ENCODE measurements at places on chromosomes 7 and 10.

GRCh38 chr7:86995814-86996213, 63.6 kb downstream of the ELAPOR2 start:
- no peak for DNase-seq

DNA sequence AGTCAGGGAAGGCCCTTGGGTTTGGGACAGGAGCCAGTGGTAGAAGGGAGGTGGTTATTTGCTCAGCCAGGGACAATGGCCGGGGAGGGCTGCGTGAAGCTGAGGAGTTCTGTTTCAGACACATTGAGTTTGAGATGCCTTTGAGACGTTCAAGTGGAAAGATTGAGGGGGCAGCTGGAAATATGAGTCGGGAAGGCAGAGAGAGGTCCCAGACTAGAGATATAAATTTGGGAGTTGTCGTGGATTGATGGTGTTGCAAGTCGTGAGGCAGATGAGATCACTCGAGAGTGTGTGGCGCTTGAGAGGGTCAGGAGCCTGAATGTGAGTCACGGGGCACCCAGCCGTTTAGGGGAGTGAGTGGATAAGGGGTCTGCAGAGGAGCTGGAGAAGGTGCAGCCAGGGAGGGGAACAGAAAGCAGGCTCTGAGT, 73.3 kb downstream of the ZMIZ1 start:
- no peak for DNase-seq

GRCh38 chr10:93916257-93917063, 22.7 kb downstream of the SLC35G1 start:
- no peak for DNase-seq

DNA sequence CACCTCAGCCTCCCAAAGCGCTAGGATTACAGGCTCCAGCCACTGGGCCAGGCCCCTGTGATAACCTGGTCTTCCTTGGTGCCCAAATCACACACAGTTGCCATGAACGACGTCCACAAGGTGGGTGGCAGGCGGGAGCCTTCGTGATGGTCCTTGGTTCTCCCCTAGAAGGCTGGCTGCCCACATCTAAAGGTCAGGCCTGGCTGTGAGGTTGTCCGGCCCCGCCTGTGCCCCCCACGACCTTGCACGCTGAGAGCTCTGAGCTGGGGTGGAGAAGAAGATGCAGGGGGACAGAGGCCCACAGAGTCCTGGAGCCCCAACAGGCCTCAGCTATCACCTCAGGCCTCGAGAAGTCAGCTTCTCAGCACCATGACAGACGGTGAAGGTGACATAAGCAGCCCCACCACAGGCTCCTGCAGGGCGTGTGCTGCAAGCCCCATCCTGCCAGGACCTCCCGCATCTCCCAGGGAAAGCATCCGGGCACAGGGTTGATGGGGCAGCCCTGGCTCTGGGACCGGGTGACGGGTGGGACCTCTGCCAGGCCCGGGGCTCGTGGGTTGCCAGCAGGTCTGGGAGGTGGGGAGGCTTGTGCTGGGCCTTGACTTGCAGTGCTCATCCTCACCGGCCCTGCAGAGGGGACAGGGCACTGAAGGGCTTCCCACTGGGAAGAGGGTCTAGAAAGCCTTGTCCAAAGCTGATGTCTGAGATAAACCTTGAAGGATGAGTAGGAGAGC, 217.4 kb downstream of the WDR37 start:
- DNase-seq = no peak

DNA sequence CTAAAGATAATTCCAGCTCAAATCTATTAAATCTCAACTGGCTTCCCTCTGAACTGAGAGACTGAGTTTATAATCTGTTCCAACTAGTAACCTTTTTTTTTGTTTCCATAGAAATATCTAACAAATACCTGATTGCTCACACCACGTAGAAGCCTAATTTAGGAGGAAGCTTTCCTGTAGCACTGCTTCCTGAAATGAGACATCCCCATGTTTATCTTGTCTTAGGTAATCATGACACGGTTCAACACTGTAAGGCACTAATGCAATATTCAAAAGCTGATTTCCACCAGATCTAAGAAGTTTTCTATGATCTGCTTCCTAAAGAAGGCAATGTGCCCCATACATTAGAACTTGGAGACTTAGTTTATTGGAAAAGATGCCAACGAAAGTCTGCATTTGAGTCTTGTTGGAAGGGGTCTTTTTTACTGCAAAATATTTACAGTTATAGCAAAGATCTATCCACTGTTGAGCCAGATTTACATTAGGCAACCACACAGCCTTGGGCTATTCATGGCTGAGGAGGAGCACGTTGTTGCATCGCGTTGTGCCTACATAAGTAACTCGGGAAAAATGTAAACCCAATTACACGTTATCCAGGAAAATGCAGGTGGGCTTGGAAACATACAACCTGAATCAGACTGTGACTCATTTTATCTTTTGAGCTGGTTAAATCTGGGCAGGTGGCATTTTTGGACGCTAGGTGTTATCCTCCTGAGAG, 66.3 kb downstream of the VIPR2 start:
- DNase-seq = no peak

- DNase-seq = no peak
Observed at GRCh38 chr10:70055550-70055949, 2.9 kb downstream of the MACROH2A2 start.

GRCh38 chr10:124323806-124324205, 94.9 kb downstream of the OAT start:
- DNase-seq = no peak

DNA sequence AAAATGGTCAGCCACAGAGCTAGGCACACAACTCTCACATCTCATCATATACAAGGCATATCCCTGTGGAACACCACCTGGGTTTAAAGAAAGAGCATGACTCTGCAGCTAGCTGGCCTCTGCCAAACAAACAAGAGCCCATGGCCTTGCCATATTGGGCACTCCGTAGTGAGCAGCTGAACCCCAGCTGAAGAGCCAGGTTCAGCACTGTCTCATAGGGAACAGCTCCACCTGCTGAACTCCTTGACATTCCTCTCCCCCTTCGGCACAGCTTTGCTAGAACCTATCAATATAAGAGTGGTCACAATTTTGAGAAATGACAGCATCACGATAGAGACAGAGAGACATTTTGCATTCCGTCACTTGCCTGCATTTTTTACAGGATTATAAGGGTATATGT, 20.0 kb downstream of the SORCS1 start:
- no peak for DNase-seq

DNA sequence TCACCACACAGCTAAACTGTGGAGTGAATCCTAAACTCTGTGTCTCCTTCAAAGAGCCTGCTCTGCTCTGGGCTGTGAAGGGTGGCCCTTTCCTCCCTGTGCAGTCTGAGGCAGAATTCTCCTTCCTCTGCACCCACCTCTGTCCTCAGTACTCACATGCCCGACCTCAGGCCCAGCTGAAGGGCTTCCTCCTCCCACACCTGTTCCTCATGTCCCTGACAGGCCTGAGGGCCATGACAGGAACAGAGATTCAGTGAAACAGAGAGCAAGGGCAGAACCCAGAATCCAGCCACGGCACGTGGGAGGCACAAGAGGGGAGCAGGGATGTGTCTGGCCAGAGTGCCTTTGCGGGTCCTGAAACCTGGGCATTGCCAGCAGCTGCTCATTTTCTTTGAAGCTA, 13.9 kb downstream of the CREB3L2 start:
- peak; percentile 86 for DNase-seq

DNA sequence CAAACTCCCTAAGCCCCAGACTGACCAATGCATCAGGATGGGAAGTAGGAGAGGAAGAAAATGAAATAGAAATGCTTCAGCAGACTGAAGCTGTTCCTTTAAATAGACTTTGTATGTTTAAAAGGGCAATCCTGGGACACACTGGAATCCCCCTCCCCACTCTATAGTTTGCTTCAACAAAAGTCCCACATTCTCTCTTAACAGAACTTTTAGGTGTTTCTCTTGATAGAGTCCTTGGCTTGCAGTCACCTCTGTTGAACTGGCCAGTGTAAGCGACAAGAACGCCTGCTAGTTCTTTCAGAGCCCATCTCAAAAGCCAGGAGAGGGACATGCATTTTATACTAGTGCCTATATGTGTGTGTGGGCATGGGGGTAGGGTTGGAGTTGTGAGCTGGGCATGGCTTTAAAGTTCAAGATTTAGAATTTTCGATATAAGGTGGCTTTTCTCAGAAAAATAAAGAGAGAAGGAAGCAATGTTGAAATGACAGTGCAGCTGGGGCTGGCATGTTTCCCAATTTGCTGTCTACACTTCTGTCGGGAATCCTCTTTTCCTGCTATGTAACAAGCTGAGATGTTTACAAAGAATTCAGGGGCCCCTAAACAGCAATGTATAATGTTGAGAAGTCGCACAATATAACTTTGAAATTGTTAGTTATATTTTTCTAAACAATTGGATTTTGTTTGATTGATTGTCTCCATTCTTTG, 2.1 kb downstream of the TBX20 start:
- DNase-seq = no peak

DNA sequence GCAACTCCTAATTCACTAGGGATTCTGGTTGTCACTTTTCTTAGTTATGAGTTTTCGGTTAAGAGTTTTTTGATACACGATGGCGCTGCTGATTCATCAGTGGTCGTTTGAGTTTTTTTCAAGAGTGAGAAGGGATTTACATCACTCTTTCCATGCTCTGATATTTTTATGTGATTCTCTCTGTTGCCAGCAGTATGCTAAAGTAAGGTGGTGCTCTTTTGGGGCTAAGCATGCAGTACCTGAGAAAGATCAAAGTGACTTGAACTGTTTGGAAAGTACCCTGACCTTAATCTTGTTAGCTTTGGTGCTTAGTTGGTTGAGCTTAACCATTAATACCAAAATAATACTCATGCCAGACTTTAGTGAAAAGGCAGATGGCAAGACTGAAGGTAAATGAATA, 28.1 kb downstream of the STAMBPL1 start:
- DNase-seq = no peak

- DNase-seq = no peak
Observed at GRCh38 chr7:124552217-124552616, 213.4 kb downstream of the GPR37 start.

DNA sequence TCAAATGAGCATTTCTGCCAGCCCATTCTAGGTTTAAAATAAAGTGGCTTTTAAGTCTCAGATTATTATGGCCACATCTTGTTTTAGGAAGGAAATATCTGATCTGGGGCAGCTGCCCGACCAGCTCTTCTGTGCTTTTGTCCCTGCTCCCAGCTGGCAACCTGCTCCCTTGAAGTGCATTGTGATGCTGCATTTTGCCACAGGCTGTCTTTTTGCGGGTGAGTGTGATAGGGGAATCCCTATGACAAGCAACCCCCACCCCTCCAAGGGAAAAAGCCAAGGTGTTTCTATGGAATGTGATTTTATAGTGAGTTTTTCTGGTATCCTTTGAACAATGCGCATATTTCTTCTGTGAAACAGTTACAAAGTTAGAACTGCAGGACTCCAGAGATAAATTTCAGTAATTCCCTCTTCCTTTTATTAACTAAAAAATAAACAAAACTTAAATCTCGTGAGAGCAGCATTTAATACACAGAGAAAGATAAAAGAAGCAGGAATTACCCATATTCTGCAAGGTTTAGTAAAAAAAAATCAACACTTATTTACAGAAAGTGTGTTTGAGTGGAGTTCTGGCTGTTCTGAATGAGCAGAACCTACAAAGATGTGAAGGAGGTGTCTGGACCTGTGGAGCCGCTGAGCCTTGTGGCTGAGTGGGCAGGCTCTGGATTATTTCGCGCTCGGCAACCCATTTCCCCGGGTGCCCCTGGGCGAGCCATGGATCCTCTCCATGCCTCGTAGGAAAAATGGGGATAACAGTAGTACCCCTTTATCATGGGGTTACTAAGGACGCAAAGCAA, 10.1 kb upstream of the HPS1 start:
- no peak for DNase-seq

DNA sequence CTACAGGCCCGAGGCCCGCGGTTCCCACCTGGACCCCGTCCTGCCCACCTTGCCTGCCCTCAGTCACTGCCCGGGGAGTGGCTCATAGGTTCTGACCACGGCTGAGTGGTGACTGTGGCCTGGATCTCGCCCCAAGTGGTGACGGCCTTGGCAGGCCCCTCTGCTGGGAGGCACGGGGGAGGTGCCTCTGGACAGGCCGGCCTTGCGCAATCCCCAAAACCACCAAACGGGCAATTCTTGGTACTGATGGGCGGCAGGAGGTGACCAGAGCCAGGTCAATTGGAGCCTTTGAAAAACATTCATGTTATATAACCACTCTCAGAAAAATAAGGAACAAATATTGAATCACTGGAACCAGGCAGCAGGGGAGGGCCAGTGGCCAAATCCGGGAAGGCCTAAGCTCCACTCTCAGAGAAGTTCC, 83.4 kb downstream of the PRKAG2 start:
- DNase-seq = peak; percentile 71

- DNase-seq = no peak
Observed at GRCh38 chr7:157006829-157007469, 3.5 kb downstream of the MNX1 start.

GRCh38 chr7:111320133-111320532, 229.2 kb downstream of the LRRN3 start:
- no peak for DNase-seq

- DNase-seq = no peak
Observed at GRCh38 chr10:50988792-50989191, 85.5 kb upstream of the PRKG1 start.

- DNase-seq = no peak
Observed at GRCh38 chr7:47967123-47967522, 12.3 kb downstream of the HUS1 start.

DNA sequence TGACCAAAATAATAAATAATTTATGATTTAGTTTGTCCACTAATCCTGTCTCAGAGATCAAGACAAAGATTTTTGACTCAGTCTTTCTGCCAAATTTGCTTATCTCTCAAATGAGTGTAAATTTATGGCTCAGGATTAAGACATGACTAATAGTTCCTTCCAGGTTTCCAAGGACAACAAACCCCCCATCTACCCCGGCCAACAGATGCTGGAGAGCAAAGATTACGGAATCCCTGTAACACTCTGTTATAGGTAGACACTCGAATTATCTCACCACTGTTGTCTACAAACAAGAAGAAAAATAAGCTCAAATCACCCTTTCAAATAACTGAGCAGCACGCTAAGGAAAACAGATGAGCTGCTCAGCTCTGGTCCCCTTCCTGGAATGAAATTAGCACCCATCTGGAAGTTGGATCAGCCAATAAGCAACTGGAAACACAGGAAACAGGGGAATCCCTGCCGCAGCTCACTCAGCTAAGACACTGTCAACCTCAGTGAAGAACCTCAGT, 56.8 kb upstream of the SVIL start:
- DNase-seq = no peak

- no peak for DNase-seq
Observed at GRCh38 chr7:51108134-51108533, 208.5 kb downstream of the COBL start.
